NCI-H2227 treated with DMSO at 0.1 percent for 48 hours (cell line): ENCODE measurements at places on chromosomes 16 and 17.
A peak's percentile ranks its signal among the peaks of the same experiment; 100 is the strongest.

DNA sequence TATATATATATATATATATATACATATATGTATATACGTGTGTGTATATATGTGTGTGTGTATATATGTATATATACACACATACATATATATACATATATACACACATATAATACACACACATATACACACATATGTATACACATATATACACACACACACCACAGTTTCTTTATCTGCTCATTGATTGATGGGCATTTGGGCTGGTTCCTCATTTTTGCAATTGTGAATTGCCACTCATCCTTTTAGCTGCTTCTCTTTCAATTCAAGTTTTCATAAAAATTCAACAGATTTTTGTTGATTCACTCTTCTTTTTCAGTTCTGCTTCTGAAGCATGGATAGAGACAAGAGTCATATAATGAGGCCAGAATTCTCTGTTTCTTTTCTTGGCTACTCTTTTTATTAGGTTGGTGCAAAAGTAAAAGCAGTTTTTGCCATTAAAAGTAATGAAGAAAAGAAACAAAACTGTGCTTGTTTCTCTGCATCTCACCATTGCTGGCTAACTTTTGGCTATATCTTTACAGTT, 44.5 kb downstream of the SLFN5 start:
- DNase-seq: no peak

- DNase-seq: peak; percentile 10
Measured at GRCh38 chr17:27810902-27811557, 10.7 kb upstream of the NOS2 start.

GRCh38 chr16:64421515-64421914, 700.3 kb downstream of the CDH11 start:
- DNase-seq: no peak

DNA sequence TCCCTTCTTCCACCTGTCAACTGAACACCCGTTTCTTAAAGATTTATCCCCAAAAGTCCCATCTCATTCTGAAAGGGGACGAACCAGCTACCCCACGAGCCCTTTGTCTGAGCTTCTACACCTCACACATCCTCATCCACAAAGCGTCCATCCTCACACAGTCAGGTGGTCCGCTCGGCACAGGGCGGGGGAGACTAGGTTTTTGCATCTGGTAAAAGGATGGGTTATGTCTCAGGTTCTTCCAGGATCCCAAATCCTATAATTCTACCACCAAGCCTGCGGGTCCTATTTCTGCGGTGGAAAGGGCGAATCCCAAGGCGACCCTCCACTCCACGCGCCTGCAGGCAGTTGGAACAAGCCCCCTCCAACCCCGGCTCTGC, 458 bp downstream of the GFOD2 start:
- DNase-seq: no peak

DNA sequence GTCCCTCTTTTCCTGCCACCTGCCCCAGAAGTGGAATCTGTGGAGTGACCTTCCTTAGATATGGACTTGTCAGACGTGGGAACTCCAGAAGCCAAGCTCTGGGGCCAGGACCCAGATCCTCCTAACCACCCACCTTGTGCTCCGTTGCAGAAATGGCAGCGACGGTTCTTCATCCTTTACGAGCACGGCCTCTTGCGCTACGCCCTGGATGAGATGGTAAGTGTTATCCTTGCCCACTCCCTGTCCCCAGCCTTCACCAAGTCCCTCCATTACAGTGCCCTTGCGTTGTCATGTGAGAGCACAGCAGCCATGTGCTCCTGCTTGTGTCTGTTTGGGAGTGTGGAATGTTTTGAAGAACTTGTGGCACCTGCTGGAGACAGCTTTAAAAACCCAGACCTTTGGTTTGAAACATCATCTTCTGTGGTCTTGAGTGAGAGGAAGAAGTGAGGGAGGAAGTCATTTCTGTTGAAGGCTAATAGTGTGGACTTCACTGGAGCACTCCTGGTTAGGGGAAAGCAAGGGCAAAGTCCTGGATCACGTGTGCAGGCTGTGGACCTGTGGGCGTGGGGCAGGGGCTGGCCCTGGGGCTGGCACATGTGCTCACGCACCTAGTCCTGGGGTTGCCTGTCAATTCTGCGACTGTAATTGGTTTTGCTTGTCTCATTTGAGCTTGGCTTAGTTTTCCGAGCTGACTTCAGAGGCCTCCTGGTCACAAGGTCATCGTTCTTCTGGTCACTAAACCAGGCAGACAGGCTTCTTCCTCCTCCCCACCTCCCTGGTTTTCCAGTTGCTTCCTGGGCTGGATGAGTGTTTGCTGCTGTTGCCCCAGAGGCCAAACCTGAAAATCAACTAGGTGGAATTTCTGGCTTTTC, 35.8 kb downstream of the MPRIP start:
- DNase-seq: no peak
